ENCODE measurements at places on chromosomes 3 and 15. TPM values are rescaled to one million over a fixed set of nuclear protein-coding genes. Genes with fewer than 3 reads are reported as not detected.
A peak's percentile ranks its signal among the peaks of the same experiment; 100 is the strongest.

GRCh38 chr15:38867556-38867955 lies 302.9 kb upstream of the RASGRP1 start:
- no peak overlapping the region for H3K4me3 ChIP-seq
- H3K36me3 ChIP-seq, result no peaks in the 10 kb centered on the region
- peak overlapping the region; percentile 40 for H3K27ac ChIP-seq
- H3K4me1 ChIP-seq, result peaks cover 21% of the 10 kb centered on the region

- peaks cover 16% of the 10 kb centered on the region for H3K4me1 ChIP-seq
- no peaks in the 10 kb centered on the region for H3K27me3 ChIP-seq
- H3K36me3 ChIP-seq, result no peaks in the 10 kb centered on the region
- no peak overlapping the region for H3K27ac ChIP-seq
- DNase-seq, result peak; percentile 83
Observed at GRCh38 chr3:188067932-188068331, 86.0 kb upstream of the LPP start.

- H3K27me3 ChIP-seq, result no peaks in the 10 kb centered on the region
- DNase-seq, result peak; percentile 35
- H3K4me1 ChIP-seq, result no peaks in the 10 kb centered on the region
- no peak overlapping the region for H3K4me3 ChIP-seq
Observed at GRCh38 chr3:162122405-162122804, 625.8 kb downstream of the OTOL1 start.

DNA sequence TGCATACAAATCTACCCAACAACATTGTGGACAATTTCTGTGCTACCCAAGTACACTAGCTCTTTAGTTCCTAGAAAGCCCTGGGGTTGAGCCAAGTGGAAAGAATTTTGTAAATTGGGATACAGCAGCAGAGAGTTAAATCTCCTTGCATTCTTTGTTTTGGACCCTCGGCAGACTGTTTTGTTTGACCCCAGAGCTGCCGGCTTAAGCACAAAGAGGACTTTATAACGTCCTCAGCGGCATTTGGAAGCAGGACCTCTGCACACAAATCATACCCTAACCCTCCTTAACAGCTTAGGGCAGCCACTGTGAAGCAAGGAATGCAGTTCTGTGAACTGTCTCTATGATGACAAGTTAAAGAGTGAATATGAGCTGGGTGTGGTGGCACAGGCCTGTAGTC lies 415.3 kb downstream of the CNTN4 start:
- H3K4me1 ChIP-seq, result no peaks in the 10 kb centered on the region
- no peaks in the 10 kb centered on the region for H3K27me3 ChIP-seq
- DNase-seq, result no peak
- H3K27ac ChIP-seq, result no peak overlapping the region
- H3K36me3 ChIP-seq, result no peaks in the 10 kb centered on the region

The TIMP4 gene
- 0.56 TPM for total RNA-seq

The CCDC54 gene
- total RNA-seq, result not detected

The THBS1 gene
- total RNA-seq, result 3,217 TPM

The NUP210 gene
- total RNA-seq, result under 0.01 TPM

Measured in IMR-90 (cell line).